ENCODE measurements at places on chromosomes 5 and 9.

DNA sequence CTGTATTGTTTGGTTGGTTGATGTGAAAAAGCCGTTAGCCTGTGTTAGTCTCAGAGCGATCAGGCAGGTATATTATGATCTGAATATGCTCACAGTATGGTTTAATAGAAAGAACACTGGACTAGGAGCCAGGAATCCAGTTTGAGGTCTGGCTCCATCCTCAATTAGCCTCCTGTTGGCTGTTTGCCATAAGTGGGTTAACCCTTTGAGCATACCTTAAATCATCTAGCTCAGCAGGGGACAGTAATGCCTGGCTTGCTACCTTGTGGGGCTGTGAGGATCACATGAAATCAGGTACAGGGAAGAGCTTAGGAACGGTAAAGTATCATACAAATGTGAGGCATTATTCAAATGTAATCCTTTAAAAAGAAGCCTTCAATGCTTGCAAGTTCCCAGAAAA lies 104.7 kb downstream of the CMYA5 start:
- no peak for DNase-seq

DNA sequence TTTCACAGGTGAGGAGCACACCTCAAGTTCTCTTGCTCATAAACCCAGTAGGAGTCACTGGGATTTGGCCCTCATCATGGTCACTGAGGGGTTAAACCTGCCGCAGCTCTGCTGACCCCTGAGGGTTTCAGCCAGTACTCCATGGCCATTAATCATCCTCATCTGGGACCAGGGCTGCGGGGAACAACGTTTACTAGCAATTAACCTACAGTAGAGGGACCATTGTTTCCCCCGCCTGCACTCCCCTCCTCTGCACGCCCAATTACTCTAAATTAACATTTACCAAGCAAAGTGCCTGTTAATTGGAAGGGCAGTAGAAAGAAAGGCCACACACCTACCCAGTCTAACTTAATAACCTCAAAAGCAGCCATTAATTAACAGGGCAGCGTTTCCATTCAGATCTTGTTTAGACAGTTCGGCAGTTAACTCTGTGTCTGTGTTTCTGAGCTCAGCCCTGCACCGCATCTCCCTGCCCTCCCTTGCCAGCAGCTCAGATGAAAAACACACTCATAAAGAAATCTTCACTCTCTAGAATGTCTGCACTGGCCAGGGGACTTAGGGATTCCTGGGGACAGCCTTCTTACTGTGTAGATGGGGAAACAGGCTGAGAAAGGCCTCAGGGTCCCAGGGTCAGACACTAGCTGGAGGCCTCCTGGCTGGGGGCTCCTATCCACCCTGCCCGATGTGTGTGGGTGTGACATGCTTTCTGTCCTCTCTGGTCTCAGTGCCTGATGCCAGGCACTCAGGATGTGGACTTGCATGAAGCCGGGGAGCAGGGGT lies 51.6 kb downstream of the ALG2 start:
- no peak for DNase-seq

- DNase-seq = no peak
Measured at GRCh38 chr5:141729387-141730006, 47.5 kb upstream of the ARAP3 start.

GRCh38 chr5:132239776-132240175 lies 12.1 kb upstream of the P4HA2 start:
- DNase-seq = no peak

GRCh38 chr5:139914218-139914807 lies 118.7 kb downstream of the PSD2 start:
- DNase-seq = no peak

DNA sequence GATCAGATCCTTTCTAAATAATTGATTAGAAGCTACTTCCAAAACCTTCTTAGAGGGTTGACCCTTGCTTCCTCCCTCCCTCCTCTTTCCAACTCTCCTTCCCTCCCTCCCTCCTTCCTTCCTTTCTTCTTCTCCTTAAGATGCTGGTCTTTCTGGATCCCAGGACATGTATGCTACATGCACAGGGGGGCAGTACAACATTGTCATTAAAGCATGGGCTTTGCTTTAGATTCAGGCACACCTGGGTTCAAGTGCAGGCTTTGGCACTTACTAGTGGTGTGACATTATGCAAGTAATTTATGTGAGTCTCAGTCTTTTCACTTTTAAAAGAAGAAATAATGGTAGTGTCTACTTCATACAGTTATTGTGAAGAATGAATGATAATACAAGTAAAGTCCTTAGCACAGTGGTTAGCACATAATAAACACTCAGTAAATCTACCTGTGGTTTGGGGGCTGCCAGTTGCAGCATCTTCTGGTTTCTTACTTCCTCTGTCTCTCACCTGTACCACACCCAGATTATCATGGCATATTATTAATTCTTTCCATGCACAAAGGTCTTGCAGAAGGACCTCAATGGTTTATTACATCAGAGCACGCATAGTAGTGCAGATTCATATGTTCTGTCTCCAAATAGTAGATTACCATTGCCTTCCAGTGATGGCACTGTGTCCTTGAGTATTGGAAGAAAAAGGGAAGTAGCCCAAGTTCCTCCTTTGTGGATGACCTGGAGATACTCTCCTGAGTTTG lies 154.1 kb downstream of the ARHGAP26 start:
- DNase-seq = no peak

DNA sequence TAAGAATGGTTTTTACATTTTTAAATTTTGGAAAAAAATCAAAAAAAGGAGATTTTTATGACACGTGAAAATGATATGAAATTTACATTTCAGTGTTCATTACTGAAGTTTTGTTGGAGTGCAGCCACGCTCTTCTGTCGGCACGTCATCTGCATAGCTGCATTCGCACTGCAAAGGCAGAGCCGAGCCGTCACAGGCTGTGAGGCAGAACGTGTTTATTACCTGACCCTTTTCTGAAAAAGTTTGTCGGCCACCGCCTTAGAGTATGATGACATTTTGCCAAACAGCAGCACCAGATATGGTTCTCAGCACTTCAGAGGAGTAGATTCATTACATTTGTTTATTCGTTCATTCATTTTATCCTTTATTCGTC lies 24.1 kb downstream of the HRH2 start:
- DNase-seq = no peak

GRCh38 chr5:152900332-152900731 lies 495.3 kb upstream of the NMUR2 start:
- DNase-seq = no peak

DNA sequence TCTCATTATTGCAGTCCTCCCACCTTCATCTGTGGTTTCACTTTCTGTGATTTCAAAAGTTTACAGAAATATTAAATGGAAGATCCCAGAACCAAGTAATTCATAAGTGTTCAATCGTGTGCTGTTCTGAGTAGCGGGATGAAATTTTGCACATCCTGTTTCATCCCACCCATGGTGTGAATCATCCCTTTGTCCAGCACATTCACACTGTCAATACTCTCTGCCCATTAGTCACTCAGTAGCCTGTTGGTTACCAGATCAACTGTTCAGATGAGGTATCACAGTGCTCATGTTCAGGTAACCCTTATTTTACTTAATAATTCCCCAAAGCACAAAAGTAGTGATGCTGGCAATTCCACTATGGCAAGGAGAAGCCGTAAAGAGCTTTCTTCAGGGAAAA lies 26.8 kb downstream of the FAM81B start:
- no peak for DNase-seq

DNA sequence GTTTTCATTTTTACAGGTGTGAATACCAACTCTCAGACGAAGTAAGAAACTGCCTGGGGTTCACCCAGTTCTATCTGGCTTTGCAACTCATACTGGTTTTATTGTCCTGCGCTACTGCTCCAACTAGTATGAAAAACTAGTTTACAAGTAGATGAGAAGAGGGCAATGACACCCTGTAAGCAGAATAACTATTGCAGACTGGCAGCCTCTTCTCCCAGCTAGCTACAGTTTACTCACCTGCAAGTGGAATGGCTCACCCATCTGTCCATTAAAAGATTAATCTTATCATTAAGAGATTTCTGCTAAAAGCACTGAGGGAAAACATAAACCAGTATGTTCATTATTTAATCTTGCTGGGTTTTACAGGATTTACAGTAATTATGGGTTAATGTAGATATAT lies 113.4 kb downstream of the FRMD3 start:
- no peak for DNase-seq

DNA sequence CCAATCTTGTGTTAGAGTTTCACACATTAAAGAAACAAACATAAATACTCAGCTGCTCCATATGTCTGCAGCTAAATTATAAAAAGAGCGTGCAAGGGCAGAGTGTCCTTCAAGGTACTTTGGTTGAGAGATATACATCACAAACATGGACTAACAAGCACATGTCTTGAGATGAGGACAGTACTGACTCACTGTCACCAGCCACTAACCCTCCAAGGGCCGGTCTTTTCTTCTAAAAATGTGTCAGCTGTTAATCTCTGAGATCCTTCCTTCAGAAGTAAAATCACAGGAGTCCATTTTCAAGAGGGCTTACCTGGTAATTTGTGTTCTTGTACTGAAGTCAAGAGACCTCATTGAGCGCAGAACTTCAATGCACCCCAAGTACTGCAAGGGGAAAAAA lies 66.4 kb downstream of the SHC3 start:
- DNase-seq = no peak

GRCh38 chr5:130966990-130967525 lies 198.0 kb downstream of the HINT1 start:
- DNase-seq = no peak

DNA sequence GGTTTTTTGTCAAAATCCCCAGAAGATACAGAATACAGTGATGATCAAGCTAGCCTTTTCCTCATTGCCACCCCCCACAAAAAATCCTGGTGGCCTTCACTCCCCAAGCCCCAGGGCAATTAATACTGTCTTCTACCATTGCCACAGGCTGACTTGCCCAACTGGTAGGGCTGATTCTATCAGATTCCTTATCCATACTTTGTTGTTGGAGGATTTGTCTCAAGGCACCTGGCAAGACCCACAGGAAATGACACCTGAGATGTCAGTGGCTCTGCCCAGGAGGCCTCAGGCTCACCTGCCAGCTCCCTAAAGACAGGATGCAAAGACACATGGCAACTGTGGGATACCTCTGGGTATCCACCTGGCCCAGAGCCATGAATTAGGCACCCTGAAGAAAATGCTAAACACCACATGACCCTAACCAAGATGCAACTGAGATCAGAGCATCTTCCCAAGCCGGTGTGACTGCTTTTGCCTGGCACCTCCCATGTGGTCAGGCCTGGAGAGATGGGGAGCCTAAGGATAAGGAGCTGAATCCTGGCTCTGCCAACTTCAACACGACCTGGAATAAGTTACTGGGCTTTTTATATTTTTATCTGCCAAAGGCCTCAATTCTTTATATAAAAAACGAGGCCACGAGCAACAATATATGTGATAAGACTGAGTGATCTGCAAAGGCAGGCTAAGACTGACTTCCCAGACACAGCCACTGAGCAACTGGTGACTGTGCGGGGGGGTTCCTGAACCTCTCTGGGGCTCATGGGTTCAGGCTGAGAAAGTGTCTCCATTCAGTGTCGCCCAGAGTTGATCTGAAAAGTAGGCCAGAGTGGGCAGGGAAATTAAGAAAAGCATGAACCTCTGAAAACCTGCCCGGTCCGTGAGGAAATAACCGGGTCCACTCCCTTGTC lies 944 bp downstream of the ATOX1 start:
- no peak for DNase-seq

DNA sequence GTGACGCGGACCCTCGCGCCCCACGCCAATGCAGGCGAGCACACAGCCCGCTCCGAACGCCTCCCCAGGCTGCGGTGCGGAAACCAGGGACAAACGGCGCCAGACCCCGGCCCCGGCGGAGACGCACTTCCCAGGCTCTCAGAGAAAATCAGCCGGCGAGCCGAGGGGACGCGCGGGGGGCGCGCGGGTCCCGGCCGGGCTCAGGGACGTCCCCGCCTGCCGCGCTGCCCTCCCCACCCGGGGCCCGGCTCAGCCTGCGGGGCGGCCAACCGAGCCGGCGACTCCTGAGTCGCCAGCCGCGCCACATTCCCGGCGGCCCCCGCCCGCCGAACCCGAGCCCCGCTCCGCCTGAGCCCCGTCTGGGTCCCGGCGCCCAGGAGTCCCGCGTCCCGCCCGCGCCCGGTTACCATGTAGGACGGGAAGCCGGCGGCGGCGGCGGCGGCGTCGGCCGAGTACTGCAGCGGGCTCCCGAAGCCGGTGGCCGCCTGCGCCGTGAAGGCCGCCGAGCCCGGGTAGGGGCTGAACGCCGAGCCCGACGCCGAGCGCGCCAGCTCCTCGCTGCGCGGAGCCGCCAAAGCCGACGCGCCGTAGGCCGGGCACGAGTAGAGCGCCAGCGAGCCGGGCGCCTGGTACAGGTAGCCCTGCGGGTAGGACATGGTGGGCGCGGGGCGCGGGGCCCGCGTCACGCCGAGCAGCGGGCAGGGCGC lies 566 bp downstream of the IRX2 start:
- DNase-seq = no peak

- no peak for DNase-seq
Measured at GRCh38 chr9:71490810-71491209, 277.5 kb downstream of the CEMIP2 start.
